ENCODE measurements at places on chromosomes 3 and 15. TPM values are rescaled to one million over a fixed set of nuclear protein-coding genes. Genes with fewer than 3 reads are reported as not detected.

BAHD1 gene
- 28.5 TPM for polyA plus RNA-seq

LSAMP gene
- 12.5 TPM for polyA plus RNA-seq

STAB1 gene
- 45.0 TPM for polyA plus RNA-seq

CAMKV gene
- polyA plus RNA-seq = 0.06 TPM

SH2D7 gene
- 0.93 TPM for polyA plus RNA-seq

RPS17 gene
- polyA plus RNA-seq = 1,921 TPM

SOX14 gene
- polyA plus RNA-seq = not detected

SPINK8 gene
- not detected for polyA plus RNA-seq

CLCN2 gene
- polyA plus RNA-seq = 18.4 TPM

GOLGA6L7 gene
- polyA plus RNA-seq = 1.1 TPM

SLC28A2 gene
- 0.46 TPM for polyA plus RNA-seq

RASL12 gene
- polyA plus RNA-seq = 7.2 TPM

STARD5 gene
- 4.9 TPM for polyA plus RNA-seq

CLSTN2 gene
- 1.7 TPM for polyA plus RNA-seq

IL5RA gene
- 1.0 TPM for polyA plus RNA-seq
